ENCODE measurements at places on chromosomes 6 and 20.

- DNase-seq, result no peak
Measured at GRCh38 chr6:126429866-126430265, 90.0 kb downstream of the CENPW start.

DNA sequence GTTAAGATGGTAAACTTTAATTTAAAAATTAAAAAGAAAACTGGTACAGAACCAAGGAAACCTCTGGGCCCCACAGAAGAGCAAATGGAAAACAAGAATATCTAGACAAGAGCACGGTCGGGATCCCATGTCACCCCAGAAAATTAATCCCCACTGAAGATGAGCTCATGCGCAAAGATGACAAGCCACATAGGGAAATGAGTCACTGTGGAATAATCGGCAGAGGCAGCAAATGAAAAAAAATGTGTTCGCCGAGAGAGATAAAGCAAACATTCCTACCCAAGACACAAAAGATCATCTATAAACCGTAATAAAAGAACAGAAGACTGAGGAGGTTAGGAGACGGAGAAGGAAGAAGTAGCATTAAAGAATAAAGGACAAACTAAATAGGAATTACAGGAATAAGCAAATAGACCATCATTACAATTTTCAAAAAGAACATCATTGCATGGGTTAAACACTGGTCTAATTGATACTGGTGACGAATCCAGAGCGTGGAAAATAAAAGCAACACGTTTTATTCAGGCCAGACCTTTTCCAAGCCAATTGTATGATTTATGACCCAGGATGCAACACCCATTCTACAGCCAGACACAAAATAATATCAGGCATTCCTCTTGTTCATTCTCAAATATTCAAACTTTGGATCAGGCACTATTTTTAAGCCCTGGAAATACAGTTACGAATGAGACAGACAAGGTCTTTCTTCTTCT is 138.0 kb upstream of the ARID1B start:
- no peak for DNase-seq

DNA sequence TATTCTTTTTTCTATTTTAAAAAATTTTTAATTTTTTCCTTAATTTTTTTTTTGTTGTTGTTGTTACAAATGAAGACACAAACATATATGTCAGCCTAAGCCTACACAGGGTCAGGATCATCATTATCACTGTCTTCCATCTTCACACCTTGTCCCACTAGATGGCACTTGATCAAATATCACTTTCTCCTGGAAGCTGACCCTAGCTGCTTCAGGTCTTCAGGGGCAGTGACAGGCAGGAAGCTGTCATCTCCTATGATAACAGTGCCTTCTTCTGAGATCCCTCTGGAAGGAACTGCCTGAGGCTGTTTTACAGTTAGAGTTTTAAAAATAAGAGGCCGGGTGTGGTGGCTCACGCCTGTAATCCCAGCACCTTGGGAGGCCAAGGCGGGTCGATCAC is 70.2 kb upstream of the EEF1E1 start:
- DNase-seq, result no peak

- no peak for DNase-seq
Measured at GRCh38 chr20:57478176-57478575, 46.8 kb downstream of the CTCFL start.

DNA sequence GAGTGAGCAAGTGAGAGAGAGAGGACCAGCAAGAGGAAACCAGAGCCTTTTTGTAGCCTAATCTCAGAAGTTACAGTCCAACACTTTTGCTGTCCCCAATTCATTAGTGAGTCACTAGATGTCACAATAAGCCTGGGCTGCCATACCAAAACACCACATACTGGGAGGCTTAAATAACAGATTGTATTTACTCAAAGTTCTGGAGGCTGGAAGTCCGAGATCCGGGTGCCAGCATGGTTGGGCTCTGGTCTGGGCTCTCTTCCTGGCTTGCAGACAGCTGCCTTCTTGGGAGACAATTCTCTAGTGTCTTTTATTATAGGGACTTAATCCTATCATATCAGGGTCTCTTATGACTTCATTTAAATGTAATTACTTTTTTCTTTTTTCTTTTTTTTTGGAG is 50.7 kb upstream of the FERMT1 start:
- DNase-seq, result no peak

DNA sequence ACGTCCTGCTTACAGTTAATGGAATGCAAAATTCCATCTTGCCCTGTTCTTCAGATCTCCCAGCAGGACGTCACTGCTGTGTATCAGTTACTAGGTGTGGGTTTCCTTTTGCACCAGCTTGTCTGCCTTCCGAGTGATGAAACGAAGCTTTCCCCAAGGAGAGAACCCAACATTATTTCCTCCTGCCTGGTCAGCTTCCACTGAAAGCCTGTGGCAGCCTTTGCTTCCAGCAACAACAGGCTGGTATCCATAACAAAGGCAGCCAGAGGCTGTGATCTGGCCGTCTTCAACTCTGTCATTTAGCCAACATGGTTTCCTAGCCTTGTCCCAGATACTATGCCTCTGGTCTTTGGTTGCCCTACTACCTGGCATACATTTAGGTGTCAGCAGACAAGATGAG is 78.9 kb upstream of the HEY2 start:
- no peak for DNase-seq

Measured in activated gamma-delta T cell treated with Interleukin-2 at 50 U/mL for 16 hours (primary cell).